H1 (cell line): ENCODE measurements at places on chromosomes 5 and 9.

GRCh38 chr9:112308588-112308987 lies 24.8 kb downstream of the PTBP3 start:
- DNase-seq, result no peak

- DNase-seq, result no peak
These were observed 8.4 kb upstream of the TNC start for GRCh38 chr9:115126404-115126803.

GRCh38 chr9:124808246-124808956 lies 31.5 kb downstream of the OLFML2A start:
- DNase-seq, result no peak

GRCh38 chr5:98840946-98841345 lies 67.5 kb downstream of the RGMB start:
- no peak for DNase-seq

GRCh38 chr5:112861638-112861985 lies 525 bp downstream of the SRP19 start:
- no peak for DNase-seq

DNA sequence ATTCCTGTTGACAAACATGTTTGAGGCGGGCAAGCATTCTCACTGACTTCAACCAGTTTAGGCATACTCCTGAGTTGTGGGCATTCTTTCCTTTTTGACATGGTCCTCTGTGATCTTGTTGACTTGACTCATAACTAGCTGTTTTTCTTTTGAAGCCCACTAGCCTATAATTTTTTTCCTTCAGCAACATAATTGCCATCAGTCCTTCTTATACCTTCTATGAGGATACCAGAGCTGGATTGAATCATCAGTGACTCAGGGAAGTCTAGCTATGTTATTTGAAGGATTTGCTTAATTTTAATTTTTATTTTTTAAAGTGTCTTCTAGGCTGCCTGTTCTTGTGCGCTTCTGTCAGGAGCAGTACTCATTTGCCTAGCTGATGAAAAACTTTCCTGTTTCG lies 259.5 kb downstream of the NR3C1 start:
- DNase-seq, result no peak

GRCh38 chr5:128424646-128425045 lies 113.4 kb downstream of the FBN2 start:
- no peak for DNase-seq

- DNase-seq, result no peak
These were observed 188.8 kb downstream of the CSNK1G3 start for GRCh38 chr5:123700624-123701287.

DNA sequence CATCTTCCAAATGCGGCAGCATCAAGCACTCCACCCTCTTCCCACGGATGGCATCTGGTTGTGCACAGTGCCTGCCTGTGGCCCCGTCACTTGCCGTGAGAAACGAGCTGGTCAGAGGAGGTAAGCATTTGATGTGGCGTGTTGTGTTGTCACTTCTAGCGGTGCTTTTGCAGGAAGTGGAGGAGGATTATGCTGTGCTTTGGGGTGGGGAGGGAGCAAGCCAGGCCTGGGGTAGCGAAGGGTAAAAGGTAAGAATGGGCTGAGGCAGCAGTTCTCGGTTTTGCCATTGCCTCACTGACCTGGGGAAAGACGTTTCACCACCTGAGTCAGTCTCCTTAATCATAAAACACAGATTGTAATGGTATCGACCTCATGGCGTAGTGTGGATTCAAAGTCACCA lies 2.3 kb upstream of the POMT1 start:
- no peak for DNase-seq

DNA sequence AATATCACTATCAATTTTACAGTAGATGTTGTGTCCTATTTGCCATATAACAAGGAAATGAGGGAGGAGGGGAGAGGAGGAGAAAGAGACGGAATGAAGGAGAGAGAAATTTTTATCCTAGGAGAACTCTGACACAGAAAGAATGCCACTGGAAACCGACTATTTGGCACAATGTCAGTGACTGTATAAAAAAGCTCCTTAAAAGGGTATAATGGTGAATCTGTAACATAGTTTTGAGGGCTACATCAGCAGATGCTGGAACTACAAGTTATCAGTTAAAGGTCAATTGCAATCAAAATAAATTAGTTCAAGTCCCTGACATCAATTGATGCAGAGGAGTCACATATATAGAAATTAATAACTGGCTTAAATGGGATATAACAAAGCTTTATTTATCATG lies 5.7 kb downstream of the EDIL3 start:
- no peak for DNase-seq

DNA sequence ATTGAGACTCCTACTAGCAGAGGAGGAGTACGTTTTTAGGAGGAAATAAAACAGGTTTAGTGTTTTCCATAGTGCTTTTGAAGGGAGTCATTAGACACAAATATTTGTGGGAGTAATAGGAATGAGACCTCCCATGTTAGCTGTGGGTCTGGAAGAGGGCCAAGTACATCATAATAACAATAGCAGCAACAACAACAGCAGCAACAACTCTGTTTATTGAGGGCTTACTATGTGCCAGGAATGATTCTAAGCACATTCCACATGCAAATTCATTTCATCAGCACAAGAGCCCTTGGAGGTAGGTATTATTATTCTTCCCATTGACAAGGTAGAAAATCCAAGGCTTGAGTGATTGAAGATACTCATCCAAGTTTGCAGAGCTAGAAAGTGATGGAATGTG lies 384.2 kb upstream of the RPS23 start:
- peak; percentile 7 for DNase-seq

- no peak for DNase-seq
These were observed 42.3 kb upstream of the CXXC5 start for GRCh38 chr5:139605887-139606286.

DNA sequence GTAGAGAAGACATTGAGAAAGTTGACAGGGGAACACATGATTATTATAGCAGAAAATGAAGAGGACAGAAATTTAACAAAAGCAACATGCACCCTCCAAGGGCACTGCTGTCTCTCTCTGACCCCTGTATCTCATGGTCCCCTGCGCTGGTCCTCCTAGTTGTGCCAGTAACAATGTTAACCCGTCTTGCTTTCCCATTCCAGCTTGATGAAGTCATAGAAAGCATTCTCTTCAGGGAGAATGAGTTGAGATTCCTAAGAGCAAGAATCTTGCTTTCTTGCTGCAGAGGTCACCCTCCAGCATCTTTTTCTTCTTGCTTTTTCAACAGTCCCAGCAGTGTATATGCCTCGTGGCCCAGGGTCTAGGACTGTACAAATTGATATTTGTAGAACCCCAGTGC lies 279.6 kb upstream of the ADAMTSL1 start:
- DNase-seq, result no peak

GRCh38 chr5:96459313-96460121 lies 26.5 kb upstream of the PCSK1 start:
- DNase-seq, result no peak

- no peak for DNase-seq
These were observed 1.5 kb downstream of the FCN1 start for GRCh38 chr9:134916161-134916665.

- DNase-seq, result peak; percentile 62
These were observed 39.8 kb downstream of the NEK6 start for GRCh38 chr9:124297551-124297901.

- DNase-seq, result peak; percentile 85
These were observed at the start of gene CCDC69 for GRCh38 chr5:151223447-151224264. Gene CCDC69, minus strand, starts transcription at chr5:151224092. Its CDS starts 122 bp downstream, at chr5:151223970.

DNA sequence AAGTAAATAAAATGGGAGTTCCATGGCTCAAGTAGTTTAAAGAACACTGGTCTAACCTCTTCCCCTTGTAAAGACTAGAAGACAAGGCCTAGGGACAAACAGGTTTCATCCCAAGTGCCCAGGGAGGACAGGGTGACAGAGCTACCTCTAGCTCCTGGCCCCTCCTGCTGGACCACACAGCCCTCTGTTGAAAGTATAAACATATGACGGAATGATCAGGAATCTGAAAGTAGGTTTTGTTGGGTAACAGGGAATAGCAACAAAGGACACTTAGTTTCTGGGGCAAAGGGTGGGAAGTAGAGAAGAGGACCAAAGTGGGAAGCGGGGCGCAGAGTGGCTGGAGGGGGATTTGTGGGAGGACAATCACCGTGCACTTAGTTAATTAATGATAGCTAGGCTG lies 67.0 kb upstream of the DAB2IP start:
- no peak for DNase-seq

GRCh38 chr5:160001457-160001856 lies 7.5 kb upstream of the TTC1 start:
- no peak for DNase-seq

DNA sequence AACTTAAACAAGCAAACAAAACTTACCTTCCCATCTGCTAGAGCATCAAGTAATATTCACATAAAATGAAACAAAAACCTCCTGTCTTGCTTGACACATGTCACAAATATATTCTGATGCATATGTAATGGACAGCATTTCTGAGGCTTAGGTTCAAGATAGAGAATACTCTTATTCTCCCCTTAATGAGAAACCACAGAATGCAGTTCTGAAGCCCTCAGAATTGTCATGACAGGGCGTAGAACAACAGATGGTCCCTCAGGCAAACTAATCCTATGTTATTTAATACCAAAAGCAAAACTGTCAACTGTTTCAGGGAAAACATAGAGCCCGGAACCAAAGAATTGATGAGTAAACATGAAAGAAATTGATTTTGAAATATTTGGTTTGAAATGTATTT lies 229.9 kb upstream of the RIOK2 start:
- no peak for DNase-seq

- DNase-seq, result no peak
These were observed 6.9 kb upstream of the EGR1 start for GRCh38 chr5:138458384-138458783.

GRCh38 chr5:54531546-54531945 lies 14.0 kb downstream of the SNX18 start:
- DNase-seq, result no peak

GRCh38 chr5:72673623-72674022 lies 142.8 kb upstream of the TNPO1 start:
- no peak for DNase-seq

DNA sequence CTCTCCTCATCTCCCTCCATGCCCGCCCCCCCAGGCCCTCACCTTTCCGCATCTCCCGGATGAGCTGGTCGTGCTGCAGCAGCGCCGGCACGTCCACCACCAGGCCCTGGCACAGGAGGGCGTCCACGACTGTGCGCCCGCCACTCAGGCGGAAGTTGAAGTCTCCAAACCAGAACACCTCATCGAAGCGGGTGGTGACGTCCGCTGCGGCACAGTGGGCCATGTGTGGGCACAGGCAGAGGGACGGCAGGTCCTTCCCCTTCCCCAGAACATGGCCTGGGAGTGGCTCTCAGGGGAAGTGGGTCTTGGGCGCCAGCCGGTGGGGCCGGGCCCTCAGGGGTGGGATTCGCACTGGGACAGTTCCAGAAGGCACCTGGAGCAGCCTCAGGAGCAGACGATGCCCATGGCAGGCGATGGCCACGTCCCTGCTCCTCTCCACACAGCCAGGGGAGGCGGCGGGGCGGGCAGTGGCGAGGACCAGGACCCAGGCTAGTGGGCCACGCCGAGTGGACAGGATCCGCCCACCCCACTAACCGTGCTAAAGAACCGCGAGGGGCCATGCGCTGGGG lies 7.8 kb downstream of the INPP5E start:
- no peak for DNase-seq

DNA sequence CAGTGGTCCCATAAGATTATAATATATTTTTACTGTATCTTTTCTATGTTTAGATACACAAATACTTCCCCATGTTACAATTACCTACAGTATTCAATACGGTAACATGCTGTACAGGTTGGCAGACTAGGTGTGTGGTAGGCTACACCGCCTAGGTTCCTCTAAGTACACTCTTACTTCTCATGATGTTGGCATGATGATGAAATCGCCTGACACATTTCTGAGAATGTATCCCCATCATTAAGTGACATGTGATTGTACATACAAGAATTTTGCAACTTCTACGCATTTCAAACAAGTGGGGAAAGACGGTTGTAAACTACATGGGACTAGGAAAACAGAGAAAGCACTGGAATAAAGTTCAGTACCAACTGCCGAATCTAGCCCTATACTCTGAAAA lies 53.3 kb downstream of the SETX start:
- no peak for DNase-seq

DNA sequence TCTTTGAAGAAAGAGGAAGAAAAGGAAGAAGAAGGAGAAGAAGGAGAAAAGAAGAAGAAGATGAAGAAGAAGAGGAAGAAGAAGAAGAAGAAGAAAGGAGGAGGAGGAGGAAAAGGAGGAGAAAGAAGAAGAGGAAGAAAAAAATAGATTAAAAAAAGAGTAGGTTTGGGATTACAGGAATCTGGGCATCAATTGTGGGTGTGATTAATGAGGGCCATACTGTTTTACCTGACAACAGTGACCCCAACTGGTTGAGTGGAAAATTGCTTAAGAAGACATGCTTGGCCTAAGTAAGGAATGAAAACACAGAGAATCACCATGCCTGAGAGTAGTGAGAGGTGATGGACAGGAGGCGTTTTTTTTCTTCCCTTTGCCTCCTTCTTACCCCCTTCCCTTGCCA lies 114.6 kb downstream of the FAM170A start:
- DNase-seq, result no peak

GRCh38 chr5:139849942-139850341 lies 54.3 kb downstream of the PSD2 start:
- no peak for DNase-seq

- no peak for DNase-seq
These were observed 57.5 kb downstream of the HOMER1 start for GRCh38 chr5:79456400-79456799.

DNA sequence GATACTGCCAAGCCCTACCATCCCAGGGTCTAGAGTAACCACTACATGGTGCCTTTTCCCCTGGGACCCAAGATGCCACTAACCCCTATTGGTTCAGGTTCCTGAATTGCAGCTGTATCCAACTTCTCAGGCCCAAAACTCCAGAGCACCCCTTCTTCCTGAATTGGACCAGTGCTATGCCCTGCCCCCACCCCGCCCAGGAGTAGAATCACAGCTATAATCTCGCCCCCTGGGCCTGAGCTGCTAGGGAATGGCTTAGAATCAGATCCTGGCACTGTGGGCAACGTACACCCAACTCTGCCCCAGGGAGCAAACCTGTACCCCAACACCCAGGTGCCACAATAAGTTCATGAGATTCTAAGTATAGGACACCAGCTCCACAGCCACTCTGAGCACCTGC lies 206.3 kb downstream of the CACNA1B start:
- DNase-seq, result no peak

GRCh38 chr5:61532983-61533382 lies 200.9 kb downstream of the ZSWIM6 start:
- DNase-seq, result no peak

DNA sequence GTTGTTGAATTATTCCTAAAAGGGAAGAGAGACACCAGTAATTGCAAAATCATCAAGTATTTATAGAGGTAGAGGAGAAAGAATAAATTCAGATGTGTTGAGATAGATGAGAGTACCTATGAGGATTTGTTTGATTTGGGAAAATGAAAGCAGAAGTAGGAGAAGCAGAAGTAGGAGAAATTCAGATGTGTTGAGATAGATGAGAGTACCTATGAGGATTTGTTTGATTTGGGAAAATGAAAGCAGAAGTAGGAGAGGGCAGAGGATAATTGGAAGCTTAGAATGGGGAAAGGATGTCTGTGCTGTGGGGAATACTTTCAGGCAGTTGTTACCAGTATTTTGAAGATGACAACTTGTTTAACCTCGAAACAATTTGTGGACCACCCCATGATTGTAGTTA lies 35.1 kb upstream of the ZCCHC7 start:
- DNase-seq, result no peak
